ENCODE measurements at places on chromosomes 11 and 22. TPM values are rescaled to one million over a fixed set of nuclear protein-coding genes. Genes with fewer than 3 reads are reported as not detected.
A peak's percentile ranks its signal among the peaks of the same experiment; 100 is the strongest.

DNA sequence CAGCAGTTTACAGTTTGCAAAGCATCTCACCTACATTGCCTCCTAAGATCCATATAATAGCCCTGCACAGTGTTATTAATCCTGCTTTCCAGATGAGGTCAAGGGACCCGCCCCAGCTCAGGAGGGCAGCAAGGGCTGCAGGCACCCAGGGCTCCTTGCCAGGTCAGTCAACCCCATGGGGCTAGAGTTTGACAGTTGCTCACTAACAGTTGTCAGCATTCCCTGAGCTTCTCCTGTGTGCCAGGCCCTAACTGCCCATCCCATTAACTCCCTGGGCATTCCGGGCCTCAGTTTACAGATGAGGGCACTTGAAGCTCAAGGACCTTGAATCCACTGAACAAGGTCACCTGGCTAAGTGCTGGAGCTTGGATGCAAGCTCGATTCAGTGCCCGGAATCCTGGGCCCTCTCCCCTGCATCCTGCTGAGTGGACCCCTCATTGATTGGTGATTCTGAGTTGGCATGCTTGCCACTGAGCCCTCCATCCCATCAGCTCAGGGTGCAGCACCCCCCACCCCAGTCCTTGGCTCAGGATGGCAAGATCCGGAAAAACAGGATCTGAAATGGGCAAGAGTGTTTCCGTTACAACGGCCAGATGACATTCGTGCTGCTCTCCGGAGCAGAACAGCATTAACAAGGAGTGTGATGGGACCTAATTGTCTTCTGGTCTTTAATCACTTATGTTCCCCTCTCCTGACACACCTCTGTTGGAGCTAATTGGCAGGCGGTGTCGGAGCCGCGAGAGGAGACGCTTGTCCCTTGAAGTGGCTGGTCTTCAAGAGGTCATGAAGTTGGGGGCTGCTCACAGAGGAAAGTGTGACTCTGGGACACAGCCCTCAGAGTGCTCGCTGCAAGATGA lies 87.4 kb upstream of the SHISAL1 start:
- peak; percentile 72 for DNase-seq

DNA sequence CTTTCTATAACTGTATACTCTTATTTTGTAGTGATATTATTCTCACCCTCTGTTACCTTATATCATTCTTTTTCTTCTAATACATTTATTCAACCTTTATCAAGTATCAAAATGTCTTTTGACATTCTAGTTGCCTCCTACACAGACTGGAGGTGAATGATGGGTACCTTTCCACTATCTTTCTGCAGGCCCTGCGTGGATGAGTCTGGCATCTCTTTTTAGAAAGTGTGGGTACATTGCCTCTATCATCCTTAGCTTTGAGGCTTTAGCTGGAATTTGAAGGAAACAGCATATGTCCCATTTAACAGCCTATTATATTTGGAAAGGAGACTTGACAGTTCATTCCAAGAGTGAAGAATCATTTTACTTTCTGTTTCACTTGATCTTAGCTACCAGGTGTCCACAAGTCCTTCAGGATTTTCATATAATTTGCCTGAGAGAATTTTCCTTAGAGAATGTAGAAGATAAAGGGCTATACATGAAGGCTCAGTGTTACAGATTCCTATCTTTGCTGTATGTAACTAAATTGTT lies 192.0 kb downstream of the CWF19L2 start:
- DNase-seq: no peak

GRCh38 chr11:119828819-119829218 lies 99.8 kb upstream of the NECTIN1 start:
- peak; percentile 3 for DNase-seq

Gene PTPRCAP
- total RNA-seq: 2.5 TPM

Gene GAB4
- total RNA-seq: not detected

Gene UPK3A
- not detected for total RNA-seq

Measured in posterior vena cava (tissue), 2 donors.